ENCODE measurements at places on chromosomes 3 and 15.

DNA sequence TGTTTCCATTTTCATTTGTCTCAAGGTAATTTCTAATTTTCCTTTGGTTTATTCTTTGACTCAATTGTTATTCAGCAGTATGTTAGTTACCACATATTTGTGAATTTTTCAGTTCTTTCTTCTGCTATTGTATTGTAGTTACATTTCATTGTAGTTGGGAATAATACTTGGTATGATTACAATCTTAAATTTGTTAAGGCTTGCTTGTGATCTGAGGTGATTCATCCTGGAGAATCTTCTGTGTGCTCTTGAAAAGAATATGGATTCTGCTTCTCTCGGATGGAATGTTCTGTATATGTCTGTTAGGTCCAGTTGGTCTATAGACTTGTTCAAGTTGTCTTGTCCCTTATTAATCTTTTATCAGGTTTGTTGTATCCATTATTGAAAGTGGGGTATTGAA is 63.4 kb upstream of the VEPH1 start:
- DNase-seq, result no peak

DNA sequence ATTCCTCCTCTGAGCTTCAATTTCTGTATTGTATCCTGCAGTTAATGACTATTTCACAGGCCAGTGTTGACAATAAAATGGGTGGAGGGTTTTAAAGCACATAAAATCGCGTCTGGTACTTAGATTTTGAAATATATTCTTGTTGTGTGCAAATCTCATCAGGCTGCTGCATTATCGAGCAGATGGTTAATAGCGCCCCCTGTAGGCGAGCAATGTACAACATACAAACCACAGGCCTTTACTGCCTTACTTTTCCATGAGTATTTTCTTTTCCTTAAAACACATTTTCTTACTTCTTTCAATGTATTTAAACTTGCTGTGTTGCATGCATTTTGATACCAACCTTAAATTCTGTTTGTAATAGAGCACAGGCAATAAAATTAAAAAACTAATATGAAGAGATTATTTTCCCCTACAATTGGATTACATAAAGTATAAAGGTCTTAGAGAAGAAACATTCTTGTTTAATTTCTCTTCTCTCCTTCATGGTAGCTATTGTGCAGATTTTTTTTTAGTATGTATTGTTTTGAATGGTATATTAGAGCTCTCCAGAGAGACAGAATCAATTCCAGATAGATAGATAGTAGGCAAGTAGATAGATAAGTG is 608.4 kb downstream of the CADM2 start:
- DNase-seq, result peak; percentile 62

DNA sequence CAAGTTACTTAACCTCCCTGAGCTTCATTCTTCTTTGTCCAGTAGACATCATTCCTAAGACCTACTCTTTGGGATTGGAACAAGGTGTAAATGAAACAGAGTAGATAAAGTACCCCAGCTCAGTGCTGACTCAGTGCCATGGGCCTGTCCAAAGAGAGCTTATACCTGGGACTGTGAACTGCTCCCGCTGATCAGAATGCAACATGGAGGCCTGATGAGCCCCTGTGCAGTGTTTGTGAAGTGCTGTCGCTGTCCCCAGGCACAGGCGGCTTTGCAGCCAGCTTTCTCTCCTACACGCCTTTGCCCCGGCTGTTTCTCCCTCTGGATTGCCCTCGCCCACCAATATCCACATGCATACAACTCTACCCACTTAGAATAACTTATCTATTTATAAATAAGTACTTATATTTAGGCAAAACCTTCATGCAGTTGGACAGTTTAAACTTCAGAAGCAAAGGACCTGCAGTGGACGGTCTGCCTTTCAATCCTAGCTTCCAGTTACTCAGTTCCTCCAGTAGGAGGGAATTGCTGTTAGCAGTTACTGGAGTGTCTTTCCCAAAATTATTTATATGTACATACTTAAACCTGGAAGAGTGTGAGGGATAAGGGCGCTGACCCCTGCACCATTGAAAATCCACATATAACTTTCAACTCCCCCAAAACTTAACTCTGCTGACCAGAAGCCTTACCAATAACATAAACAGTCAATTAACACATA is 80.0 kb downstream of the CORO2B start:
- no peak for DNase-seq

DNA sequence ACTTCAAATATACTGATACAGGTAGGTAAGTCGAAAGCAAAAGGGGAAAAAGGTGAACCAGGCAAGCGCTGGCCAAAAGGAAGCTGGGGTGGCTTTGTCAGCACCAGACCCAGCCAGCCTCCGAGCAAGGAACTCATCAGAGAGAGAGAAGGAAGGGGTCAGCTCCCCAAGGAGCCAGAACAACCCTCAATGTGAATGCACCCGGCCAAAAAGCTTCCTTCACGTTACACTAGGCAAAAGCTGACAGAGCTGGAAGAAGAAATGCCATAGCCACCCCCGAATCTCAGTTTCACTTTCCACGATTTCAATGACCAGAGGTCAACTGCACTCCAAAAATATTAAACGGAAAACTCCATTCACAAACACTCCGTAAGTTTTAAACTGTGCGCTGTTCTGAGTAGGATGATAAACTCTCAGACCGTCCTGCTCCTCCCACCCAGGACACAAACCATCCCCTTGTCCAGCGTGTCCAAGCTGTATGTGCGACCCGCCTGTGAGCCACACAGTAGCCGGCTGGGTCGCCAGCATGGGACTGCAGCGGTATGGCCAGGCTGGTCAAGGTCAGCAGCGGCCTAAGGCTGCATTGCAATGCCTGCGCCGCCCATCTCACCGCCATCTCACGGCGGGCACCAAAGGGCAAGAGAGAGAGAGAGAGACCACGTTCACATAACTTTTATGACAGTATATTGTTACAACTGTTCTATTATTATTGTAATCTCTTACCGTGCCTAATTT is 29.7 kb downstream of the CYFIP1 start:
- no peak for DNase-seq

DNA sequence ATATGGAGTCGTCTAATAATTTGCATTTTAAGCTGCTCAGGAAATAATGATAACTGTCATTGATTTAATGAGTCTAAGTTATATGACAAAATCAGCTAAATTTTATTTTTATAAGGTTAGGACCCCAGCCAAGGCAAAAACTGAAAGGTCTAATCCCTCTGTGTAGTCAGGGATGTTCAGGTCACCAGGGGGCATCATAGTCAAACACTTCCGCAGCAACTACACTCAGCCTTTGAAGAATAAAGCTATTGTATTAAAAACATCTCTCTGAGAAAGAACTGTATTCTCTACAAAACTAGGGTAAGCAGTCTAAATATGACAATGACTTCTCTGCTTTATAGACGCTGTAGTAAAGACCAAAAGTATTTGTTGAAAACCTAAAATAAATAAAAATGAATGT is 15.0 kb downstream of the INTS14 start:
- no peak for DNase-seq

GRCh38 chr3:124671106-124671505 is 59.1 kb upstream of the UMPS start:
- no peak for DNase-seq

GRCh38 chr3:165814380-165814779 is 22.8 kb downstream of the BCHE start:
- no peak for DNase-seq

DNA sequence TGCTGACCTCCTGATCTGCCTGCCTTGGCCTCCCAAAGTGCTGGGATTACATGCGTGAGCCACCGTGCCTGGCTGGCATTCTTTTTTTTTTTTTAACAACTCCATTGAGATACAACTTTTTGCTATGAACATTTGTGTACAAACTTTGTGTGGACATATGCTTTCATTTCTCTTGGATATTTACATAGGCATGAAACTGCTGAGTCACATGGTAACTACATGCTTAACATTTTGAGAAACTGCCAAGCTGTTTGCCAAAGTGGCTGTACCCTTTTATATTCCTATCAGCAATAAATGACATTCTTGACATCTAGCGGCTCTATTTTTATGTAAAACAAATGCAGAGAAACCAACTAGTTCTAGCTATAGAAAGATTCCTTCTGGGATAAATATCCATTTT is 8.7 kb upstream of the YEATS2 start:
- no peak for DNase-seq

GRCh38 chr3:132292042-132292441 is 25.2 kb upstream of the ACP3 start:
- no peak for DNase-seq

DNA sequence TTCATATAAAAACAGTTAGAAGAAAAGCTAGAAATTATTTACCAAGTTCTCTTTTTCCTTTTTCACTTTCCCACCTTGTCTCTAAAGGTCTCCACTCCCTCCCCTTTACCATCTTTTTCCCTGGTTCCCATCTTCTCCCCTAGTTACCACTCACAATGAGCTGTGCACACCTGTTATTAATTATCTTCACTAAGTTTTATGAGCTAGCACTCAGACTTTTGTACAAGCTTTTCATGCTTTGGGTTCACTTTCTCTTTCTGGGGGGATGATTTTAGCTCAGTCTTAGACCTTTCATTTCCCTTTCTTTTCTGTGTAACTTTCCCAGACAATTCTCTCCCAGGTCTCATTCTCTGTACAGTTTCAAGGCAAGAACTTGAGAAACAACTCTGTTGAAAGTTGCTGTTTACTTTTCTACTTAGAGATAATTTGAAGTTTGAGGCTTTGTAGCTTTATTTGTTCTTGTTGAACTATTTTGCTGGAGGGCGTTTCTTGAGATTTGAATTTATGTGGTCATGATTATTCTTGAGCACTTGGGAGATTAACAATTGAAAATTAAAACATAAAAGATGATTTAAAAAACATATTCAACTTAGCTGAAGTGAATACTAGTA is 24.0 kb upstream of the AADAC start:
- no peak for DNase-seq

DNA sequence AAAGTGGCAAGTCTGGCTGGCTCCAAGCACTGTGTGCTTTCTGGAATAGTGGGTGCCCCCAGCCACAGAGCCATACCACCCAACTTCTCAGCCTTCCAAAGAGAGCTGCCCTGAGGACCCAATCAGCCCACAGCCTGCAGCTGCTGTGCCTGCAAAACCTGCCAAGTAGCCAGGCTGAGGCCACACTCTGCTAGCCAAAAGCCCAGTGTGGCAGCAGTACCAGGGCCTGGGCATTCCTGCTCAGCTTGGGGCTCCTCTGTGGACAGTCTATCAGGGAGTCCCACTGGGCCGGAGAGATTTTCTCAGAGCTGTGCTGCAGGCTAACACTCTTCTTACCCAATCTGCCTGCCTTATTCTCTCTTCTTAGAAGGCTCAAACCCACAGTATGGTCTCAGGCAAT is 136.5 kb downstream of the TPRA1 start:
- no peak for DNase-seq

DNA sequence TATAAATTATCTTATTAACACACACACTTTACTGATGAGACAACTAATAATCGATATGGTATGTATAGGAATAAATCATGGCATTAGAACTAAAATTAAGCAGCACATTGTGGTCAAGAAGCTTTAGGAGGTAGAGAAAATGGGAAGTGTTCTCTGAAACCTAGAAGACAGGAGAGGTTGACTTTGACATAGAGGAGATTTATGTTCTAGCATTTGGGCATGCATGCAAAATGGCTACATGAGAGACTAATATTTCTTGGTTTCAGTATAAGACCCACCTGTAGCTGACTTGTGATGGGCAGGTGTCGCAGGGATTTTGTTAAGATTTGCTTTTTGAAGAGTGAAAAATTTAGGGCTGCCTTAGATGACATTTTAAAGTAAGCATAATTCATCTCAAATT is 209.7 kb upstream of the POU1F1 start:
- DNase-seq, result no peak

GRCh38 chr3:88076712-88077111 is 17.7 kb downstream of the ZNF654 start:
- DNase-seq, result no peak

GRCh38 chr3:27368831-27369607 is at the start of gene NEK10:
NEK10 (minus strand) TSS chr3:27369383; CDS start chr3:27352882, 16,501 bp downstream.
- peak; percentile 87 for DNase-seq

DNA sequence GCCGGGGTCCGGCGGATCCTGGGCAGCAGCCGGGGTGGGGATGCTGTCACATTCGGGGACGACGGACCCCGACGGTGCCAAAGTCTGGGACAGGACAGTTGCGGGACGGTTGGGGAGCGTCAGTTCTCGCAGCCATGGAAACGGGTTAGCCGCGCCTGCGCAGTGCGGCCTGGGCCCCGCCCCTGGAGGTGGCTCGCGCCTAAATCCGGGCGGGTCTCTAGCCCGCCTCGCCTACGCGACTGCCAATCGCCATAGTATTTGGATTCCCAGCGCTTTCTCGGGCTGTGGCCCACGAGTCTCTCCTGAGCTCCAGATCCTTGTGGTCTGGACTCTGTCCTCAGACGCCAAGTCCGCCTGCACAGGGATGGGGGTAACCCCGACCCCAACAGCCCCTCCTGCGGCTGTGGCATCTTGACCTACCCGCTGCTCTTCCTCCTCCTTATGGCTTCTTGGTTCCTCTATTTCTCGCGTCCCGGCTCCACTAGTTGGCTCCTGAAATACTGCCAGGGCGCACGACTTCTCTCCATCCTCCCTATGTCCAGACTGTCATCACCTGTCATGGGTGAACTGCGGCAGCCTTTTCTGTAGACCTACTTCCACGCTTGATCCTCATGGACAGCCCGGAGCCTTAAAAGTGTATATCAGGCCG is at the start of gene ZMYND10:
TSS of gene ZMYND10 (minus strand) at position 147 of the 649 bp plus-strand sequence. CDS start 153 bp downstream, outside the sequence.
- no peak for DNase-seq

GRCh38 chr3:187228740-187229139 is 31.5 kb downstream of the RTP1 start:
- DNase-seq, result no peak

DNA sequence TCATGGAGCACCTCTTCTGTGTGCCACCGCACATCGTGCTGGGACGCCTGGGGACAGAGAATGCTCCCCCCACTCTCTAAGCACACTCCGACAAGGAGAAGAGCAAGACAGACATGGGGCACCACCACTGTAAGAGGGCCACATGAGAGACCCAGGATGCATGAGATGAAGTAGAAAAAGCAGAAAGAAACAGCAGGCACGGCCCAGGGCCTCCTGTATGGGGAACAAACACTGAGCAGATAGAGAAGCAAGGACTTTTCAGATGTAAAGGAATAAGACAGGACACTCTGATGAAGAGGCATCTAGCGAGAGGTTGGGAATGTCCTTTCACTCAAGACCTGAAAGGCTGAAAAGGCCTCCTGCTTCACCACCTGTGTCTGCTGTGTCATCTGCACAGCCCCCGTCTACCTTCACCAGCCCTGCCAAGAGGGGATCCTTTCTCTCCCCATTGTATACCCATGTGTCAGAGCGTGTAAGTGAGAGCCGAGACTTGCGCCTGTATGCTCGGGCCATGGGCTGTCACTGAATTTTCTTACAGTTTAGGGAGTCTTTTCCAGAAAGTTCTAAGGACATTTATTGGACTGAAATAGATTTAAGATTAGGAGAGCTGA is 125.6 kb downstream of the LRRK1 start:
- DNase-seq, result no peak

DNA sequence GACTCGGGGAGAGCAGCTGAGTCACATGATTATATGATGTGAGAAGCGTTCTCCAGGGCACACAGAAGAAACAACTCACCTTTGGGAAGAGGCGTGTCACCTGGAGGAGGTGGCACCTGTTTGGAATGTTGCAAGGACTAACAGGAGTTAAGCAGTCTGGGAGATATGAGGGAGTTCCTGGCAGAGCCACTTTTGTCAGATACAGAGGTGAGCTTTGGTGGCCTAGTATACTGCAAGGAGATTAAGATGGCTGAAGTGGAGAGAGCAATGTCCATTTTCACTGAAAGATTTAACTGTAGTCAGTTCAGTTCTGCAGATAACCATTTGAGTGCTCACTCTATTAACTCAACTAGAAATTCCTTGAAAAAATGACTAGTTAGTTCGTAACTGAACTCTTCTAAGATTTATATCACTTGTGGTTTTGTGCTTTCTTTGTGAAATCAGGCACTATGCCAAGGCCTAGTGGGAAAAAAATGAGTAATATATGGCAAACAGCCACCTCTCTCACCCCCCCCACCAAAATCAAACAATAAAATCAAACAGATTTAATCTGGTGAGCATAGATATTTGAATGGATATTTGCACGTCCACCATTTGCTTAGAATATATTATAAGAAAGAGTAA is 61.3 kb downstream of the CRYBG3 start:
- DNase-seq, result no peak

Measured in AML-193 (cell line).